Pericardium fibroblast (primary cell): ENCODE measurements at places on chromosomes 7 and 10. TPM values are rescaled to one million over a fixed set of nuclear protein-coding genes. Genes with fewer than 3 reads are reported as not detected.

The FGFR2 gene
- total RNA-seq: 0.35 TPM in 1 of 2 replicates, not detected in the other

The ZCWPW1 gene
- total RNA-seq: 0.58 and 2.4 TPM in 2 replicates

The SPDYE6 gene
- not detected in 2 replicates for total RNA-seq

The TCAF2 gene
- 1.8 and 3.4 TPM in 2 replicates for total RNA-seq

The PAX4 gene
- total RNA-seq: not detected in 2 replicates

The SUFU gene
- 8.2 and 9.0 TPM in 2 replicates for total RNA-seq

The ECHDC3 gene
- 13.4 and 18.7 TPM in 2 replicates for total RNA-seq

The IL6 gene
- total RNA-seq: 3.0 and 33.0 TPM in 2 replicates

The TLX1 gene
- not detected in 2 replicates for total RNA-seq

The GPR26 gene
- total RNA-seq: not detected in 2 replicates

The RSBN1L gene
- total RNA-seq: 9.1 and 13.2 TPM in 2 replicates

The NEUROG3 gene
- total RNA-seq: not detected in 2 replicates

The KMT2C gene
- total RNA-seq: 21.7 and 35.3 TPM in 2 replicates

The KMT2E gene
- total RNA-seq: 18.1 and 45.9 TPM in 2 replicates

The GJC3 gene
- total RNA-seq: not detected in 2 replicates

The TYW1B gene
- 0.82 and 5.3 TPM in 2 replicates for total RNA-seq

The FAM20C gene
- total RNA-seq: 34.8 and 47.4 TPM in 2 replicates

The FAM131B gene
- 0.35 and 2.9 TPM in 2 replicates for total RNA-seq

The MAGI2 gene
- total RNA-seq: 4.0 and 6.3 TPM in 2 replicates

The PRPS1L1 gene
- not detected in 2 replicates for total RNA-seq

The GDF10 gene
- total RNA-seq: under 0.01 TPM in 1 of 2 replicates, not detected in the other

The LBX1 gene
- total RNA-seq: under 0.01 TPM in 1 of 2 replicates, not detected in the other

The PTPRE gene
- total RNA-seq: 0.43 and 1.1 TPM in 2 replicates

The CCDC172 gene
- total RNA-seq: not detected in 2 replicates

The MBL2 gene
- total RNA-seq: not detected in 2 replicates

The FLNC gene
- 112 and 168 TPM in 2 replicates for total RNA-seq

The EBLN1 gene
- not detected in 2 replicates for total RNA-seq

The VPS50 gene
- 8.9 and 10.0 TPM in 2 replicates for total RNA-seq

The EVX1 gene
- total RNA-seq: not detected in 2 replicates

The HOXA6 gene
- total RNA-seq: 0.26 and 0.35 TPM in 2 replicates

The FAM25A gene
- not detected in 2 replicates for total RNA-seq

The FOXK1 gene
- total RNA-seq: 20.6 and 21.1 TPM in 2 replicates
